ENCODE measurements at places on chromosomes 1 and 21.

GRCh38 chr1:59986516-59987310, 60.1 kb upstream of the CYP2J2 start:
- no peak for DNase-seq

DNA sequence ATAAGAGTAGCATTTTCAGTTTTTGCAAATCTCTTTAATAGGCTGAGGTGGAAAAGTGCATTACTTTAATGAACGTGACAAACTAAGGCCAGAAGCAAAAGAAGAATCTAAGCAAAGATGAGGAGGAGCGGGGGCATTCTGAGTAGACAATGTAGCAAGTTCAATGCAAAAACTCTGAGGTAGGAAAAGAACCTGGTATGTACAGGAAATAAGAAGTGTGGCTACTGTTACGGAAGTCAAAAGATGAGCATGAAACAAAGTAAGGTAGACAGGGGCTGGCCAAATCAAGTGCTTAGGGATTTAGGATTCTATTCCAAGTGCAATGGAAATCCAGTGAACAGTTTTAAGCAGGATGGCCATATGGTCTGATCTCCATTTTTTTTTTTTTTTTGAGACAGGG, 63.7 kb downstream of the TOR3A start:
- no peak for DNase-seq

DNA sequence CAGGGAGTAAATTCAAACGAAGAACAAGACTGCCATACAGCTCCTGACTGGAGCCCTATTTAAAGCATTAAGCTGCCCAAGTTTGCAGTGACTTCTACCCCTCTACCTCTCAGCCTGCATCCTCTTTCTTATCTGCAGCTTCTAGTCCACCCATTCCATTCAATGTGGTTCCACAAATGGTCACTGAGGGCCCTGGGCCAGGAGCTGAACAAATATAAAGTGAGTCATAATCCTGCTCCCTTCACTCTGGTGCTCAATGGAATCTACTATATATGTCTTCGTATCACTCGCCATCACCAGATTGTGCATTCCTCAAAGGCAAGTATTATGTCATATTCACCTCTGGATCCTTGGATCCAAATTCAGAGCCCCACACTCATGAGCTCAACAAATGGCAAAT, 398.7 kb downstream of the BRINP2 start:
- no peak for DNase-seq

DNA sequence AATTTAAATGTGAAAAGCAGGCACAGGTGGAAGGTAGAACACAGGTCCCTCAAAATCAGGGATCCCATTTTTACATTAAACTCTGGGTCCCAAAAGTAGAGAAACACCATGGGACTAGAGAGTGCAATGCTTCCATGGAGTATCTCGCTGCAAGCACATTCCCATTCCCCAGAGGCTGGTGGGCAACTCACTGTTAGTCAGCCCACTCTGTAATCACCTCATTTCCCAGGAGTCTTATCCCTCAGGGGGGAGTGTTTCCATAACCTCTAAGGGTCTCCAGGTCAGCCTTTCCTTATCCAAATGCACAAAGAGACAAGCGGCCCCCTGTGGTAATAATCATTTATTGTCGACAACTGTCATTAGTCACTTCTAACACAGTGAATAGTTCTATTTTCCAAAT, 490.1 kb upstream of the LRRC7 start:
- no peak for DNase-seq

- no peak for DNase-seq
These were observed 6.9 kb downstream of the CD2 start for GRCh38 chr1:116760996-116761665.
